ENCODE measurements at places on chromosomes 12 and 14.

DNA sequence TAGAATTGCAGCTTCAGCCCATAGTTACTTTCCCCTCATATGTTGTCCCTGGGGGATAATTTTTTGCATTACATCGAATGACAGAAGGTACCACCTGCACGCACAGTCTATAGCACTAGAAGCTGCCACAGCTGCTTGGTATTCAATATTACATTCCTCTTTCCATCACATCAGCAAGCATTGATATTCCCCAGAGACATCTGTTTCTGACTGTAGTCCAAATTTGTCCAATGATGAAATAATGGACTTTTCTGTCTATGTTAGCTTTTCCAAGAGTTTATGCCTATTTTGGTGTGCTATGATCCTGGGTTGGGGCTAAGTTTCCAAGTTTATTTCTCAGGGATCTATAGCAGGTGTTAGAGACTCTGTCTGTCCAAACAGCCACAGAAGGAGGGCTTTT, 335.4 kb downstream of the LRIG3 start:
- no peak for DNase-seq

DNA sequence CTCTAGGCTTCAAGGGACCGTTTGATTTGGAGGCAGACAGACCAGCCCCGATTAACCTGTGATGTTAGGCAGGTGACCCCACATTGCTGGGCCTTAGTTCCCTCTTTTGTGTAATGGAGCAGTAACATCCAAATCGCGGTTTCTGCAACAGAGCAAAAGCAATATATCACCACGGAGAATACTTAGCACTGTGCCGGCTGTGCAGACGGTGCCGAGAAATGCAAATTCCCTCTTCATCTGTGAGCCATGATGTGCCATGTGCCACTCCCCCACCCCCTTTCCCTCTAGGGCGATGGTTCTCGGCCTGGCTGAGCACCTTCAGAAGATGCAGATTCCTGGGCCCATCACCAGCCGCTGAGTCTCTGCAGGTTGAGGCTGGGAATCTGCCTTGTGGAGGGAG, 10.9 kb downstream of the BCL7A start:
- DNase-seq = no peak

- DNase-seq = peak; percentile 67
These were observed 57.2 kb upstream of the AEBP2 start for GRCh38 chr12:19382111-19382526.

DNA sequence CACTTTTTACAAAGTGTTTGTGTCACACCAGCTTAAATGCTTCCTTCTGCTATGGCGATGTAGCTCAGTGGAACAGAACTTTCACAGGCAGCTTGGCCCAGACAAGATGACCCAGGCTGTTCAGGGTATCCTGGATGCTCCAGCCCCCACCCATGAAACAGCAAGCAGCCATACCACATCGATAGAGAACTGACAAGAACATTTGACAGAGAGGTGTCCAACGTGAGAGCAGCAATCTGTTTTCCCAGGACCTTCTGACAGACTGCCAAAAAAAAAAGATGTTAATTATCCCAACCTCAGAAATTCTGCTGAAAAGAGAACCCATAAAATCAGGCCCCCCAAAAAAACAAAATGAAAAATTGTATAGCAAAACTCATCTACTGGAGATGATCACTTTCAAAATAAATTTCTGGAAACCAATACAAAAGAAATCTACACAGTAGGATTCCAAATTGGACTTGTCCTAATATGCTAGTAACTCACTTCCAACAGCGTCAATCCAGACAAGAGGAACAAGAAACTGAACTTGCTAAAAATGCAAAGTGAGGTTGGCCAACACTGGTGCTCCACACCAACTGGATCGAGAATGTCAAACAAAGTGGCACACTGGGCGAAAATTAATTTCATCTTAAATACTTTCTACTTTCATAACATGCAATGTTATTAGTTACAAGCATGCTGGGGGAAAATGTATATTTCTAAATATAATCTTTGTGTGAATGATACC, 118.8 kb downstream of the DPF3 start:
- no peak for DNase-seq

DNA sequence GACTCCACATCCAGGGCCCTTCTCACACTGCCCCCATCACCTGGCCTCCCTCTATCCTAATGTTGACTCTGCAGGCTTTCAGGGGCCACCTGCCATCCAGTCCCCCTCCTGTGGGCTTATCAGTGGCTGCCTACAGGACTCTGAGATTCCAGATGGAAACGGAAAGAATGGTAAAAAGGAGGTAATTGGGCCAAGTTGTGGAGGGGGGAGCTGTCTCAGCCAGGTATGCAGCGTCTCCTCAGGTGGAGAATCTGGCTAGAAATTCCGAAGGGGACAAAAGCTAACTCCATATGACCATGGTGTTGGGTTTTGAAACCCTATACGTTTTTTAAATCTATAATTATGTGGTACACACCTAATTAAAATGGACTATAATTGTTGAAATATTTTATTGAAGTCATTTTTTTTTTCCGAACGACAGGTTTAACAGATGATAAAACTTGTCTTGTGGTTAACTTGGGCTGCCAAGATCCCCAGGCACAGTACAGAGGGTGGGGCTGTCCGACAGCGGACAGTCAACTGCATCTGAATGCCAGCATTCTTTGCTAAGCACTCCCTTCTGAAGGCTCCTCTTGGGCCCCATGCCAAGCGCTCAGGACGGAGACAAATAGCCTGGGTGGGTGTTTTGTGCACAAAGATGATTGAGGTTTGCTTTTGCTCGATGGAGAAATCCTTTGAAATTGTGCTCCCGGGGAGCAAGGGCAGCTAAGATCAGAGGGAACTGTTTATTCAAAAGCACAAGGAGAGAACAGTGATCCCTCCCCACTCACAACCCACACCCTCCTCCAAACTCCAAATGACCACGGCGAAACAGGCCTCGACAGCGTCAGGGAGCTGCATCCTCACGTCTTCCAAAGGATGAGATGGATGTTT, 365.6 kb downstream of the BCL11B start:
- no peak for DNase-seq

Data from stimulated activated naive CD8-positive, alpha-beta T cell treated with anti-CD3 and anti-CD28 coated beads, Interleukin-15, amount 100 ng/mL, for 72 hours (primary cell).